Diencephalon (tissue), 1 donor: ENCODE measurements at places on chromosomes 3 and 15. TPM values are rescaled to one million over a fixed set of nuclear protein-coding genes. Genes with fewer than 3 reads are reported as not detected.

The DMXL2 gene
- 160 TPM for total RNA-seq

The TGM5 gene
- not detected for total RNA-seq

The SLCO2A1 gene
- total RNA-seq = 0.69 TPM

The GABRB3 gene
- 141 TPM for total RNA-seq

The CIAO2A gene
- 40.8 TPM for total RNA-seq

The HHATL gene
- total RNA-seq = 0.23 TPM

The MEIS2 gene
- total RNA-seq = 186 TPM

The TM6SF1 gene
- 5.8 TPM for total RNA-seq

The CYP11A1 gene
- 0.23 TPM for total RNA-seq

The CHDH gene
- 3.9 TPM for total RNA-seq

The KCNMB2 gene
- total RNA-seq = 42.4 TPM

The GHSR gene
- 0.69 TPM for total RNA-seq

The ZNF80 gene
- total RNA-seq = 0.23 TPM

The CACNA1D gene
- total RNA-seq = 30.9 TPM

The PLSCR1 gene
- total RNA-seq = 16.6 TPM

The MAP4 gene
- 336 TPM for total RNA-seq
